ENCODE measurements at places on chromosomes 12 and 14.

DNA sequence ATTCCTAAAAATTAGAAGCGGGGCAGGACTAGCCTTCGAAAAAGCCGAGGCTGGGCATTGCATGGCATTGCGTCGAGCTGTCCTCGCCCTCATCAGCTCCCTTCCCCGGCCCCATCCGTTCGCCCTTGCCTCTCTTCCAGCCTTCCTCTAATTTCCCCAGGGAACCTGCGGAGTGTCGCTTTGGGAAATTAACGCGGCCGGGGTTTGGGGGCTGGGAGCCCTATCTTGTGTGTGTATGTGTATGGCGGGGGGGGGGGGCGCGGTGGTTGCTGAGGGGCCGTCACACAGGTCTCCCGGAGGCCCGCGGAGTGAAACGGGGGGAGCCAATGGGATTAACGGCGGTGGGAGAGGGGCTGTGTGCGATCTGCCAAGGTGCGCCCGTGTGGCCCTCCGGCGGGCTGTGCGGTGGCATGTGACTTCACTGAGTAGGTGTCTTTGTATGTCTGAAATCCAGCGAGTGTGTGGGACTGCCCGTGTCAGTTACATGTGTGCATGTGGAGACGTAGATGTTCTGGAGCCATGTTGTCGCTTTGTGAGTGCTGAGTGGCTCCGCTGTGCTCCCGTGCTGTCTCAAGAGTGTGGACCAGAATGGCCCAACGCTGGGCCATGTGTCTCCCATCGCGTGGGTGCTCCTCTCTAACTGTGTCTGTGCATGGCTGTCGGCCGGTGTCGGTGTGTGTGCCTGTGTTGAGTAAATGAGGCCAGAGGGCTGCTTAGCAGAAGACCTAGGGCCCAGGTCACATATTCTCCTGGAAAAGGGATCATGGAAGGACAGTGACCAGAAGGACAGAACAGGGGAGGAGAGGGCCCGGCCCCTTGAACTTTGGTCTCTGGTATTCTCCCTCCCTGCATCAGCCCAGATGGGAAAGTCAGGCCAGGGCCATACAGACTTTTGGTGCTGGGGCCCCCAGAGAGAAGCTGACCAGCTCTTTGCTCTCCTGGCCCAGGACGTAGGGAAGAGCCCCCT lies 1.5 kb downstream of the PTMS start:
- no peak for DNase-seq

DNA sequence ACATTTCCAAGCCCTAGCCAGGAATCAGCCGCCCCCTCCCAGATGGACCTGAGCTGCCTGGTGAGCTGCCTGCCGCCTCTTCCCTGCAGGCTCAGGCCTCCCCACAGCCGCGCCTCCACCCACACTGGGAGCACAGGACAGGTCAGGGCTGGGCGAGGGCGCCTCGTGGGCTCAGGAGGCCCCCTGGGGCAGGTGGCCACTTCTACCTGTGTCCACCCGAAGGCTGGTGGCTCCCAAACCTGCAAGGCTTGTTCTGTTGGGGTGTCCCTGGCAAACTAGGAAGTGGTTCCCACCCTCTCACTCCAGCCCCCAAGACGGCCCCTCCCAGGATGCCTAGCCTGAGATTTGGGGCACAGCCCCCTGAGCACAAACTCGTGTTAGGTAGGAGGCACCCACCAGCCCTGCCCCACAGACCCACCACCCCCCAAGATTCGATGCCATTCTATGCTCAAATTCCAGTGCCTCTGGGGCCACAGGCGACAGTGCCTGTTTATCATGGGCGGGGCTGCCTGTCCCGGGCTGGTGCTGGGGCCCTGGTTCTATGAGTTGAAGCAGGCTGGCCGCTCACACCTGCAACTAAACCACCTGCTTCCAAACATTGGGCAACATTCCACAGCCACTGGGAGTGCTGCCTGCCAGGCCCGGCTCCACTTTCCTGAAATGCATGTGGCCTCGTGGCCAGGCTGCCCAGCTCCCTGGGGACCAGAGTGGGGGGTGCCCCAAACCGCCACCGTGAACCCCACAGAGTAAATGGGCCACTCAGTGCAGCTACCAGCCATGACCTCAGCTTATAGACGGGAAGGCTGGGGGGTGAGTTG lies 6.8 kb downstream of the MMP17 start:
- no peak for DNase-seq

DNA sequence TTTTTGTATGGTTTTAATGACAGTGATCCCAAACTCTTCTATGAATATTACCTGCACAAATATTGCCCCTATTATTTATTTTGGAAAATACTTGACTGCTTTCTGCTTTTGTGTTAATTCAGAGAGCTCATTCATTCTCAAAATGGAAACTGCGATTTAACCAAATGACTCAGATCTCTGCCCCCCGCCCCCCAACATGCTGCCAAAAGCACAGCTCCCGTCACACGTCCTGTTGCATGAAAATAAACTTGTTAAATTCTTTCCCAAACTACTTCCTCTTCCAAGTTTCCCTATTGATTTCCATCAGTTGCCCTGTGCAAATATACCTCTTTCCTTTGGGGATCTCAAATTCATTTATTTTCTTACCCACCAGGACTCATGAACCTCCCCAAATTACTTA lies 18.0 kb upstream of the NRDE2 start:
- no peak for DNase-seq

DNA sequence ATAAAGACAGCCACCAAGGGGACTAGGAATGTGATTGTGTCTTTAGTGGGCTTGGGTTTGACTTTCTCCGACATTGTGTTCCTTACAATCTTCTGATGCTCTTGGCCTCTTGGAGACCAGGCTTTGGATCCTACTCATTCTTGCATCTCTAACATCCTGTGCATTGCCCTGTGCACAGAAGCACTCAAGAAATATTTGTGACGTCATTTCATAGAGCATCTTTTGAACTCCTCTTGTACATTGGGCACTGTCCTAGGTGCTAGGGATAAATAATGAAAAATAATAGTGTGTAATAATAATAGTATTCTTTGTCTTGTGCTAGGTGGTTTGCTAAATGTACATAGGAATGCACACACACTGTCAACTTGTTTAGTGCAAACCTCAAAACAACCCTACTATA lies 108.8 kb upstream of the LHX5 start:
- DNase-seq: no peak
